ENCODE measurements at places on chromosomes 16 and 17. TPM values are rescaled to one million over a fixed set of nuclear protein-coding genes. Genes with fewer than 3 reads are reported as not detected.

GRCh38 chr17:20010099-20010863, 1.1 kb downstream of the SPECC1 start:
- H3K27me3 ChIP-seq, result peaks cover 6% of the 10 kb centered on the region
- peak overlapping the region; percentile 81 for H3K27ac ChIP-seq
- DNase-seq, result no peak
- peaks cover 22% of the 10 kb centered on the region for H3K4me1 ChIP-seq
- H3K4me3 ChIP-seq, result peak overlapping the region; percentile 78

Gene KCNH6
- total RNA-seq, result not detected

Gene RANBP10
- 5.8 TPM for total RNA-seq

DNA sequence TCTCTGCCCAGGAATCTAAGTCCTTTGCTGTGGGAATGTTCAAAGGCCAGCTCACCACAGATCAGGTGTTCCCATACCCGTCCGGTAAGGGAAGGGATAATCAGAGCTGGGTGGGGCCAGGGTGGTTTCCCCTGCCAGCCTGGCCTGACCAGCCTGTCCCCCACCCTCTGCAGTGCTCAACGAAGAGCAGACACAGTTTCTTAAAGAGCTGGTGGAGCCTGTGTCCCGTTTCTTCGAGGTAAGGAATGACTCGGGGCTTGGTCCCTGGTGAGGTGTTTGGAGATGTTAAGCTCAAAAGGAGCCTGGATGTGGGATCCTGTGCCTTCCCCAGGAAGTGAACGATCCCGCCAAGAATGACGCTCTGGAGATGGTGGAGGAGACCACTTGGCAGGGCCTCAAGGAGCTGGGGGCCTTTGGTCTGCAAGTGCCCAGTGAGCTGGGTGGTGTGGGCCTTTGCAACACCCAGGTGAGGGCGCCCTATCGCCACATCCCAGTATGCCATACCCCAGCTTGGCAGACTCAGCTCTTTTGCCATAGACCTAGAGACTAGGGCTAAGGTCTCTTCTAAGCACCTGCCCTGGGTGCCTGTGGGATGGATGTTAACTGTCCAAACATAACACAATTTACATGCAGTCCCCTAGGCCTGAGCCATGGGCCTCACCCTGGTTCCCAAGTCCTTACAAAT, 997 bp downstream of the ACADVL start:
- no peak for DNase-seq
- peaks cover 32% of the 10 kb centered on the region for H3K36me3 ChIP-seq
- peak overlapping the region; percentile 99 for H3K27ac ChIP-seq

DNA sequence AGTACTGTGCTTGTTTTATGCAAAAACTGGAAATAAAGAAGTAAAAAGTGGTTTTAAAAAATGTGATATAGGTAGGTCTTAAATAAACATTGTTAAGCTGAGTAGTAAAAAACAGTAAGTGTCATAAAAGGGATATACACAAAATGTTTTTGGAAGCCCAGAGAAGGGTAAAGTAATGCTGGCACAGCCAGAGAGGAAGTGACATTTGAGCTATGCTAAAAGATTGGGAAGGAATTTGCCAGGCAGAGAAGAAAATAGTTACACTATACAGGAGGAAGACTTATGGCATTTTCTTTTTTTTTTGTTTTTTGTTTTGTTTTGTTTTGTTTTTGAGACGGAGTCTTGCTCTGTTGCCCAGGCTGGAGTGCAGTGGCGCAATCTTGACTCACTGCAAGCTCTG, 40.8 kb upstream of the TAOK1 start:
- DNase-seq, result no peak
- H3K36me3 ChIP-seq, result no peaks in the 10 kb centered on the region
- no peaks in the 10 kb centered on the region for H3K4me1 ChIP-seq
